ENCODE measurements at places on chromosomes 5 and 9.

GRCh38 chr9:107627781-107628180, 138.2 kb upstream of the KLF4 start:
- no peak for DNase-seq

GRCh38 chr5:40395251-40395650, 284.5 kb upstream of the PTGER4 start:
- no peak for DNase-seq

GRCh38 chr9:131395157-131396098, 1.5 kb downstream of the PRRC2B start:
- peak; percentile 84 for DNase-seq

GRCh38 chr9:120538339-120538738, 41.6 kb downstream of the CDK5RAP2 start:
- DNase-seq, result no peak

GRCh38 chr5:148697180-148697808, 43.0 kb upstream of the HTR4 start:
- DNase-seq, result no peak

DNA sequence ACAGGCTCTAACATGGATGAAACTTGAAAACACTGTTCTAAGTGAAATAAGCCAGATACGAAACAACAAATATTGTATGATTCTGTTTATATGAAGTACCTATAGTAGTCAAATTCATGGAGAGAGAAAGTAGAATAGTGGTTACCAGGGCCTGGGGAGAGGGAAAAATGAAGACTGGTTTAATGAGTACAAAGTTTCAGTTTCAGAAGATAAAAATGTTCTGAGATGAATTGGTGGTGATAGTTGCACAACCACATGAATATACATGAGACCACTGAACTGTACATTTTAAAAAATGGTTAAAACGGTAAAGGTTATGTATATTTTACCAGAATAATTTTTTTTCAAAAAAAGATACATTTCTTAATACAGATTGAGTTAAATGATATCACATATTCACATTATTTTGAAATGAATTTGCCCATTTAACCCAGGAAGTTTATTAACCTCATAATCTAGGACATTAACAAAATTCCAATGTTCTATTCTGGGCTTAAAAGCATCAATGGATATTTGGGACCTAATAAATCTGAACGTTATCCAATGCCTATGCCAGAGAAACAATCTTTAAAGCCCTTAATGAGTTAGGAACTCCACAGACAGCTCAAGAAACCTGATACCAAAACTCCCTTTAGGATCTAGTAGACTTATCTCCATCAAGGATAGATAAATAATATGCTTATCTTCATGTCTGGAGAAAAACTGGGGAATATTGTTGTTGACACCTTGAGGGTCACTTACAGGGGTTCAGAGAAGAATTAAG, 521.3 kb downstream of the EFNA5 start:
- DNase-seq, result no peak

- DNase-seq, result no peak
These were observed 599.6 kb upstream of the GRAMD2B start for GRCh38 chr5:125823572-125823971.

GRCh38 chr5:172353271-172353812, 69.8 kb upstream of the UBTD2 start:
- DNase-seq, result no peak

DNA sequence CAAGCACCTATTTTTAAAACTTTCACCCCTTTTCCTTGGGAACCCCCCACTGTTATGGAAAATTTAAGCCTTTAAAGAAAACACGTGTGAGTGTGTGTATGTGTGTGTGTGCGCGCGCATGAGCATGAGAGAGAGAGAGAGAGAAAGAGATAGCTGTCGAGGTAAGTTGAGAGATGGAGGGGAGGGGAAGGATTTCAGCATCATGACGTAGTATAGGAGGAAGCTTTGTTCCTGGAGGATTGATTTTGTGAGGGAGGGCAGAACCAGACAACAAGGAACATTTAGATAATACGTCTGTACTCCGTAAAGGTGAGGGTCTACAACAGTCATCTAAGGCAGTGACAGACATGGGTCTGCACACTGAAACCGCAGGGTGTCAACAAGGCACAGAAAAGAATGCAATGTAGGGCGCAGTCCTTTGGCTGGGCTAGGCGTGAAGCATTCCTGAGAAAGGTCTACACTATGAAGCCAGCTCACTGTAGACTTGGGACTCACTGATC, 227.7 kb downstream of the SMARCA2 start:
- peak; percentile 57 for DNase-seq

DNA sequence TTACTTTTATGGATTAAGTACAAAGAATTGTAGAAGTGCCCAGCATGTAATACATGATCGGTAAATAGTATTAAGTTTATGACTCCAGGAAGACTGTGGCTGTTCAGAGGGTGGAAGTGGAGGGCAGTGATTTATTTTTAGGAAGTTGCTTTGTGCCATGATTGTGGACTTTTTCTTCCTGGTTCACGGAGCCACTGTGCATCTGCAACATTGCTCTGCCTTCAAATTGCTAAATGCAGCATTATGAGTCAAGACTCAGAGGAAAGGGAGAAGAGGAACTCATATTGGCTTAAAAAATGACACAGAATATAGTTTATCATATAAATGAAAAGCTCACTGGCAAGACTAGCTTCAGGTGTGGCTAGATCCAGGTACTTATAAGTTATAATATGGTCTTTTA, 301.5 kb downstream of the KCTD16 start:
- no peak for DNase-seq

DNA sequence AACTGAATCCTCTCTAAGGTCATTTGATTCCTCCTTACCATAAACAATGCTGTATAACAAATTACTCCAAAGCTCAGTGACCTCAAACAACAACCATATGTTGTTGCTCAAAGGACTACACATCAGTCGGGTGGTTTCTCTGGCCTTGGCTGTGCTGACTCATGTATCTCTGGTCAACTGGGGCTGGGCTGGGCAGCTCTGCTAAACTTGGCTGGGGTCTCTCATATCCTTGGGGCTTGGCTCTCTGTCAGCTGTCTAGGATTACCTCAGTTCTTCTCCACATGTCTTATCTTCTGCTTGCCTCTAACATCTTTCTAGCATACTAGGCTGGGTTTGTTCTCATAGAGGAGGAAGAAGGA, 86.4 kb downstream of the GALNT10 start:
- no peak for DNase-seq

GRCh38 chr5:62342476-62342837, 36.5 kb downstream of the KIF2A start:
- DNase-seq, result no peak

GRCh38 chr5:20113031-20113715, 125.2 kb upstream of the CDH18 start:
- DNase-seq, result no peak

DNA sequence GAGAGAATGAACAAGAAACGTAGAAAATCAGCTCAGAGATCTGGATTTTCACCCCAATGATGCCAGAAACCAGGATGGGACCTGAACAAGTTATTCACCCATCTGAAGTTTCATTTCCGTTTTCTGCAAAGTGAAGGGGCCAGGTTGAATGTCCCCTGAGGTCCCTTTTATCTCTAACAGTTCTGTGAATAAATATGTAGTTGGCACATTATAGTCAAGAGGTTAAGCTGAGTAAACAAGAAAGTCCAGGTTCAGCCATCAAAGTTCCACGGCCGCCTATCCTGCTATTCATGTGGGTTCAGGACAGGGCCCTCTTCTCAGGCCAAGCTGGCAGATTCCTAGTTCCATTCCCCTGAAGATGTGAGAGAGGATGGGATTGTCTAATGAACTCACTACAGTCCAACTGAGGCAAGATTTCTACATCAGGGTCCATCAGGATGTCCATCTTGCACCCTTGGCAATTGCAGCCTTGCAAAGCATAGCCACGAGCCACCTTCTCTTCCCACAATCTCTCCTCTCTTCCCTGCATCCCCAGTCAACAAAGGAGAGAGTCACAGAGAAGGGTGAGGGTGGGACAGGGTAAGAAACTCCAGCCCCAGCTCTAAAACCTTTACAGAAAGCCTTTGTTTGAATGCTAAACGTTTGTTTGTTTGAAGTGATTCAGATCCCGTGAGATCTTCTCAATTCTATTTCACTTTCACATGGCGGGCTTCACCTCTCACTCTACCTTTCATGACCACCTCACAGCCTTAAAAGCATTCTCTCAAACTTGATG, 311.0 kb downstream of the SLIT3 start:
- DNase-seq, result peak; percentile 53

DNA sequence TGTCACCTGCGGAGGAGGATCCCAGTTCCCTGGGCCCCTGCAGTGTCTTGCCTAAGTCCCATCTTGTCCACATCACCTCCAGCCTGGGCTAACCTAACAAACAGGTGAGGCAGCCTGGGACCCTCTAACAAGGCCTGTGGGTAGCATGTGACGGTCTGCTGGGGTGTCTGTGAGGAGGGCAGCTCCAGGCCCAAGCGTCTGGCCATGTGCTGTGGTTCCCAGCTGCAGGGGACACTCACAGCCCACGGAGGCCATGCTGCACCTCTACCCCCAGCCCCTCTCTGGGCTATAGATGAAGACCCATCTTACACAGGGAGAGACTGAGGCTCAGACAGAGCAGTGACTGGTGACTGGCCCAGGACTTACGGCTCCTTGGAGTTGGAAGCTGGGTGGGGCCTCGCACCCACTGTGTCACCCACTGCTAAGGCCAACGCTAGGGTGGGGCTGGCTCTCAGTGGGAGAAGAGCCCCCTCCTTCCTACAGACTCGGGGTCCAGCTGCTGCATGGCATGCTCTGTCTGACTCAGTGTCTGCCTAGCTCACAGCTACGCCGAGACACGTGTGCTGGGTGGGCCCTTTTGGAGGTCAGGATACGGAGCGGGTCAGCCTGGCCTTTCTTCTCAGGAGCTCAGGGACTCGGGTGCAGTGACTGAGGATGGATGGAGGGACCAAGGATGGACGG, 40.8 kb upstream of the RNF130 start:
- DNase-seq, result no peak

DNA sequence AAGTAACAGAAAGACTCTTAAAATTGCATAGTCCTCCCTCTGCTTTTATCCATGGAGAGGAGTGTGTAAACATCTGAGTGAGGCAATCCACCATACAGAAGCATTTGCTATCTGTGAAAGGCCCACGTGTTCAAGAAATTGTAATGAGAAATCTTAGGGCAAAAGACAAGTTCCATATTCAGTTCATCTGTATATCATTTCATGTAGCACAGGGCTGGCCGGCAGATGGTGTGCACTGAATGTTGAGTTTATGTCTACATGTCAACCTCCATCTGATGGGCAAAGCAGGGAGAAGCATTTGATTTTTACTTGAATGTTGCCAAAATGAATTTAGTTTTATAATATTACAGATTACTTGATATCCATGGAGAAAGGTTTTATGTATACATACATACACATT, 179.5 kb upstream of the RAD23B start:
- DNase-seq, result no peak

DNA sequence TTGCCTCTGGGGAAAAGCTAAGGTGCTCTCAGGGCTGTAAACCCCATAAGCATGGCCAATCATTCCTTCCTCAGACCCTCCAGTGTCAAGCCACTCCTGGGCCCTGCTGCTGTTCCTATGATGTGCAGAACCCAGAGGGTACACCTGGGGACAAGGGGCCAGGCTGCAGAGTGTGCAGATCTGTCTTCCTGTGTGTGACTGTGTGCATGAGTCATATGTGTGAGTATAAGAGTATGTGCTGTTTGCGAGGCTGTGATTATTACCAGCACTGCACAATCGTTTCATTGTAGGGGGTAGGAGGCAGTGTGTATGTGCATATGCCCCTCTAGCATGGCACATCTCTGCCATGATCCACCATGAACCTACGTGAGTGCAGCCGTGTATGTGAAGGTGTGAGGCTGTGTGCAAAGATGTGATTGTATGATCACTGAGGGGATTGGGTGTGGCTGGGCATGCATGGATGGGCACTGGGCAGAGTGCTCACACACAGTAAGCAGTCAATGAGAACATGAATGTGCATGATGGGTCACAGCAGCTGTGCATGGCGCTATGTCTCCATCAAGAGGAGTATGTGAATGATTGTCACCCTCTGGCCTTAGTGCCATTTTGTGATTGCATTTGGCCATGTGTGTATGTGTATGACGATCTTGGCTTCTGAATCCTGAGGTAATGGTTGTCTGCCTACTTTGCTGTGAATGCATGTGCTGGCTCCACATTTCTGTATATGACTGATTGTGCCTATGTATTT, 2.4 kb upstream of the OR1K1 start:
- DNase-seq, result no peak

Measured in Karpas-422 (cell line).